ENCODE measurements at places on chromosomes 11 and 22.

- no peak for DNase-seq
Measured at GRCh38 chr11:72848846-72849466, 34.7 kb downstream of the ATG16L2 start.

- DNase-seq: no peak
Measured at GRCh38 chr11:20917306-20917705, 247.9 kb downstream of the NELL1 start.

DNA sequence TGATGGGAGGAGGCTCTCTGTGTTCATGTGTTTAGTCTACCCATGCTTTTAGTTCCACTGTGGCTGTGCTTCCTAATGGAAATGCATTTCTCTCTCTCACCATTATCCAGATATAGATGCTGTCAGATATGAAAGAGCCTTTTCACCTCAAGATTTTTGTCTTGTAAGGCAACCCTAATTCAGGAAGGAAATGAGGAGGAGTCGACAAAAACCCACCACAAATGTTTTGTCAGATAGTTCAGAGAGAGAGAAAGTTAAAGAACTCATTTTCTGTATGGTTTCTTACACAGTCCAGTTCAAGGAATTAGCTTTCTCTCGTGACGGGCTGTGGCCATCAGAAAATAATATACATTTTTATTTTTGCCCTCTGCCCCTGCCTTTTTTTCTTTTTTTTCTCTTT is 82.5 kb downstream of the ARL14EP start:
- no peak for DNase-seq

DNA sequence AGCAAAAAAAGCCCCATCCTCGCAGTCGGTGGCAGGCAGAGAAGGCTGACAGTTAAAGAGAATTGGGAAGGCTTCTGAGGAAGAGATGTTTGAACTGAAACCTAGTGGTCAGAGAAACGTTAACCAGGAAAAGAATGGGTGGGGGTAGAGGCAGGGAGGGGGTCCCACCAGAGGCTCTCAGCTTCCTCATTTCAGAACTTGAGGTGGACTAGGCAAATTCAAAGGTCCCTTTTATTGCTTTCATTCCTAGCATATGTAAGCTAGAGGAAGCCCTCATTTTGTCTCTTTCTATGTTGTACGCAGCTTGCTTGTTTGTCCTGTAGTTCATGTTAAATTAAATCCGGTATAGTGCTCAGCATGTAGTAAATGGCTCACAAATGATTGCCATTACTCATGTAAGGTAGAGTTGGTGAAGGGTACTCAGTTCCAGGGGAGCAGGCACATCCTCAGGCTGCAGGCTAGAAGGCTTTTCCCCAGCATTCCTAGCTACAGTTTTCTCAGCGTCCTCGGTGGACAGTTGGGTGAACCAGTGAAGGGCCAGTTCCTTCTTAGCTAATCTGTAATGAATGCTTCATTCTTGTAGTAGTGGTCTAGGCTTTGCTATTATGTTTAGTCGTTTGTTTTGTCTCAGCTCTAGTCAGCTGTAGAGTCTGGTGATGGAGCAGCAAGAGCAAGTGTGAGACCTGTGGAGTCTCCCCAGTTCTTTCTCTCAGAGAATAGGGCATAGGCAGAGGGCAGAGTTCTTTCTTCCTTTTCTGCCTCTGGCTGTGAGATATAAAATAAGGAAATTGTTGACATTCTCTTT is 58.6 kb downstream of the UVRAG start:
- no peak for DNase-seq

DNA sequence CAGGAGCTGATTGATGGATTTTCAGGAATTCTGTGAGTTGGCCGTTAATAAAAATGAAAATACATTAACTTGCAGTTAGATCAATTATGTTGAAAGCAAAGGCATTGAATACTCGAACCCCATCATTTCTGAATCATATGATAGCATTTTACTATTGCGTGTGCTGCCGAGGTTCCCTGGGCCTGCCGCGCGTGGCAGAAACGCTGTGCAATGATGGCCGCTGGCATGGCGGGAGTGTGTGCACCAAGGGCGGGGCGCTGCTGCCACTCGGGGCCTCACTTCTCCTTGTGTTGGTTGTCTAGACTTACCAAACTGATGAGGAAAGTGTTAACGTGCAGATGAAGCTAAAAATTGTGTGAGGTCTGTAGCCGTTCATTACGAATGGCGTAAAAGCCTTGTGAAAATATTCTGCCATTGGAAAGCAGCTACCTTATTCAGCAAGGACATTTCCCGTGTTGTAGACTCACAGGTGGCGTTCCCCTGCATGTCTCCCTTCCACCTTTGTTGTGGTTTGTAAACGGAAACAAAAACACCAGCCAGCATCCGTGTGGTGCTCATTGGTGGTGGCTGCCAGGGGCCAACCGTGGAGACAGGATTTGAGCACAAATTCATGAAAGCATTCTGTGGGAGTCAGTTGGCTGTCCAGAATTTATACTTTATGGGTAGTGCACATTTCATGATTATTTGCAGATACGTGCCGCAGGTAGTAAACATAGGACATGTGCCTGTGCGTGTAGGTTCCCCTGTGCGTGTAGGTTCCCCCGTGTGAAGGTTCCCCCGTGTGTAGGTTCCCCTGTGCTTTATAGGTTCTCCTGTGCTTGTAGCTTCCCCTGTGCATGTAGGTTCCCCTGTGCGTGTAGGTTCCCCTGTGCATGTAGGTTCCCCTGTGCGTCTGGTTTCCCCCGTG is 5.9 kb upstream of the GRAMD4 start:
- DNase-seq: no peak

- DNase-seq: no peak
Measured at GRCh38 chr22:17342361-17342760, 26.9 kb upstream of the CECR2 start.
